ENCODE measurements at places on chromosomes 1 and 21.
A peak's percentile ranks its signal among the peaks of the same experiment; 100 is the strongest.

DNA sequence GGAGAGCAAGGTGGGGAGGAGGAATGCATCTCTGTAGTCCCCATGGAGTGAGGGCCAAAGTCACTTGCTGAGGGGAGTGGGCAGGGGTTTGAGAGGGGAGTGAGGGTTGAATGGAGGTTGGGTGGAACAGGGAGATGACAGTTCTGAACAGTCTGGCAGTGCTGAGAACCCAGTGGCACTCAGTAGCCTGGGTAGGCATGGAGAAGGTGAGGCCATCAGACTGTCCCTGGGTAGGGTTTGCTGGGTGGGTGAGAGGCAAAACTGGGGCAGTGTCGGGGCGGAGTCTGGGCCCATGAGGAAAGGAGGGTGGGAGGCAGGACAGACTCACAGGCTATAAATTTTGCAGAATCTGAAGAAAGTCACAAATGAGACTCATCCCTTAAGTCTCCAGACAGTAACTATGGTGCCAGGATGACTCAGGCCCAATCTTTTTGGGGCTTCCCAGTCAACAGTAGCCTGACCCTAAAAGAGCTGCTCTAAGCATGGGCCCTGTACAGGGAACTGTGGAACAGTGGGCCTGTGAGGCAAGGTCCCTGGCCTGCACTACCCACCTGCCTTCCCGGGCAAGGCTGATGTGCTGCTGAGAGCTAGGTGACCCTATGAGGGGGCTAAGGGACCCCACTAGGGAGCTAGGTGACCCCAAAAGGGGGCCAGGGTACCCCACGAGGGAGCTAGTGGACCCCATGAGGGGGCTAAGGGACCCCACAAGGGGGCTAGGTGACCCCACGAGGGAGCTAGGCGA lies 51.0 kb upstream of the DMRTB1 start:
- DNase-seq = no peak

- DNase-seq = no peak
Measured at GRCh38 chr1:61842863-61843514, 100.7 kb downstream of the PATJ start.

DNA sequence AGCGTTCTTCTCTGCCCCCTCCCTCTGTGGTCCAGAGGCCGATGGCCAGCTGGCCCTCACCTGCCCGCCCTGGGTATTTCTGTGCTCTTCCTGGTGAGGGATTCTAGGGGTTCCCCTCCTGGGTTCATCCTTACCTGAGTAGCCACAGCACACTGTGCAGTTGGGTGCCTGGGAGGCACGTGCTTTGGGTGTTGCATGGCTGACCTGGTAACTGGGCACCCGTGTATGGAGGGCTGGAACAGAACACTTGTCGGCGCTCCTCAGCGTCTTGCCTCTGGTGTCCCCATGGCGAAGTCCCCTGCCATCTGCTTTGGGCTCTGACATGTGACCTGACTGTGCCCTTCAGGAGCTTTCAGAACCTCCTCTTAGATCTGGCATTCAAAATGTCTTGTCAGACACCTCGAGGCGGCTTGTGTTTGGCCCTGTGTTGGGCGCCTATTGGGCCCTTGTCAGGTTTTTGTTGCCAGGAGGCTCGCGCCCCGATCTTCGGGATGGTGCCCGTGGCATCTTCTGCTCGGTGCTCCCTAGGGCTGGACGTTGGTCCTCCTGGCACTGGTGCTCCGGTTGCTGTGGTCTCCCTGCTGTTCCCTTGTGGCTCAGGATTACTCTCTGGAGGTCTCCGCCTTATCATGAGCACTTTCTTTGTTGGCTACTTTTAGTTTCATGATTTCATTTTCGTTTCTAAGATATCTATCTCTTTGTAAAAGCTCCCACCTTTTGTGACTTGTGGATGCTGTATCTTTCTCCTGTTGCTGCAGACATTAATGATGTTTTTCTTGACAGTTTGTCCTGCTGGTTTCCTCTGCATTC lies 28.5 kb downstream of the SKI start:
- no peak for DNase-seq

DNA sequence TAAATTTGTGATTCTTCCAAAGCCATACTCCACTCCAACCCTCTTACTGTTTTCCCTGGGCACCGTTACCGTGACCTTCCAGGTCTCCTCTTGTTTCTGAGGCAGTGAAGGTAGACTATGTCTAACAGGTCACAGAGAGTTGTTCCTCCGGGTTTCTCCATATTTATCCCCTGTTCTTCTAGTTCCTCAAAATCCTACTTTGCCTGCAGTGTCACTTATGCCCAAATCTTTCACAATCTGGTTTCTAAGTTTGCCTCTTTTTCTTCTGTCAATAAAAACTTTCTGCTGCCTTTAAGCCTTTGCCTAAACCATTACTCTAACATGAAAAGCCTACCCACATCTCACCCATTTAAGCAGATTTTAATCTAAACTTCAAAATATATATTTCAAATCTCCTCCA lies 87.7 kb downstream of the C4BPA start:
- no peak for DNase-seq

DNA sequence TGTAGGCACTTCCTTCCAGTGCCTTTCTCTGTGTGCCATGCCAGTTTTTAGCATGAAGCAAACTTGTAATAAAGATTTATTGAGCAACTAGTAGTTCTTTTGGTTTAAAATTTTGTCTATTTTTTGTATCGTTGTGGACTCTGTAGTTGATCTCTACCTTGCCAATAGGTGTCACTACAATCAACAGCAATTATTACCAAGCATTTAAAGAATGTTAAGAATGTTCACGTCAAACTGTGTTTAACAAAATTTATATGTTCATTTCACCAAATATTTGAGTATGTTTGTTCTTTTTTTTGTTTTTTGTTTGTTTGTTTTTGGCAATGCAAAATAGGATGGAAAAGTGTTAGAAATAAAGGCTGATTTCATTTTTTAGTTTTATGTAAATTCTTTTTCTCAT lies 208.1 kb downstream of the PATJ start:
- DNase-seq = no peak

GRCh38 chr1:10724511-10724910 lies 71.9 kb downstream of the CASZ1 start:
- no peak for DNase-seq

- no peak for DNase-seq
Measured at GRCh38 chr1:240616018-240616417, 4.1 kb upstream of the GREM2 start.

DNA sequence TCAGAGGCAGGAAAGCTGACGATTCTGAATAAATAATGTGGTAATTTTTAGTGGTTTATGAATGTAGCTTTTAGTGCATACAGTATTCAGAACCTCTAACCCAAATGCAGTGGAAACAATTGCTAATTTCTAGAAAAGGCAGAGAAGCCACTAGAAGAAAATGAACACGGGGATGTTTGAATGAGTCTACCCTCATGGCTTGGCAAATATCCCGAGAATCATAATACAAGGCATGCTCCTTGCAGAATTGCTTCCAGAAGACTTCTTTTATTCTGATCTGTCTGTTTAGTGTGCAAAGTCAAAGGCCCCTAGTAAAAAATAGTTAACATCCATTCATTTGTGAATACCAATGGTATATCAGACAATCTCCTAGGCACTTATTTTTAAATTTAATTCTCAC lies 246.8 kb downstream of the LMO4 start:
- DNase-seq = no peak

- no peak for DNase-seq
Measured at GRCh38 chr1:7845761-7846160, 7.1 kb downstream of the UTS2 start.

GRCh38 chr1:214678386-214678785 lies 75.4 kb downstream of the CENPF start:
- DNase-seq = no peak

DNA sequence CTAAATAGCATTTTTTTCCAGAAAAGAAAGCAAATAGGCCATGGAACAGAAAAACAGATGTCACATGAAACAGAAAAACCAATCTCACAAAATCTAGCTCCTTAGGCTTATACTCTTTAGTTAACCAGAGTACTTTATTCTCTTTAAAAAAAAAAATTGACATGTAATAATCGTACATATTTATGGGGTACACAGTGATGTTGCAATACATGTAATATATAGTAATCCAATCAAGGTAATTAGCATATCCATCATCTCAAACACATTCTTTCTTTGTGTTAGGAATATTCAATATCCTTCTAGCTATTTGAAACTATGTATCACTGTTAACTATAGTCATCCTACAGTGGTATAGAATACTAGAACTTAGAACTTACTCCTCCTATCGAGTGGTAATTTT lies 20.1 kb downstream of the LBR start:
- DNase-seq = no peak

DNA sequence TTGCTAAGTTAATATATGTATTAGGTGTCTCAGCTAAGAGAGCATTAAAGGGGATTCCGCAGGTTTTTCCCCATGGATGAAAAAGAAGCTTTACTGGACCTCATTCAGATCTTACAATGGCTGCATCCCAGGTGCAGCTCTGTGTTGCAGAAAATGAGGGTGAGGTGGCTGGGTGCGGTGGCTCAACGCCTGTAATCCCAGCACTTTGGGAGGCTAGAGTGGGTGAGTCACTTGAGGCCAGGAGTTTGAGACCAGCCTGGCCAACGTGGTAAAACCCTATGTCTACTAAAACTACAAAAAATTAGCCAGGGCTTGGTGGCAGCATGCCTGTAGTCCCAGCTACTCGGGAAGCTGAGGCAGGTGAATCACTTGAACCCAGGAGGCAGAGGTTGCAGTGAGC lies 58.5 kb upstream of the MORC3 start:
- DNase-seq = no peak

DNA sequence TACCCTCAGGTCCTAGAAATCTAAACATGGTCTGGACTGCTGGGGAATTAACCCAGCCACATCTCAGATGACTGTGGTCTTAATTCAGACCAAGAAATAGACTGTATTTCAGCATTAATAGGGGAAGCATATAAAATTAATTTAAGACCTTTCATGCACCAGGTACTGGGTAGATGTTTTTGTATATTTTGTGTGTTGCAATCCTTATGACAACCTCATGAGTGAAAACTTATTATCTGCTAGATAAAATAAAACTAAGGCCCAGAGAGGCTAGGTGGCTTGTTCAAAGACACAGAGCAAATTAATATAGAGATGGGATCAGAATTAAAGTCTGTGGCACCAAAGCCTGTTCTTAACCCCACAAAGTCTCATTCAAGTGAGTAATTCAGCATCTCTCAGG lies 40.1 kb downstream of the OPTC start:
- DNase-seq = no peak

DNA sequence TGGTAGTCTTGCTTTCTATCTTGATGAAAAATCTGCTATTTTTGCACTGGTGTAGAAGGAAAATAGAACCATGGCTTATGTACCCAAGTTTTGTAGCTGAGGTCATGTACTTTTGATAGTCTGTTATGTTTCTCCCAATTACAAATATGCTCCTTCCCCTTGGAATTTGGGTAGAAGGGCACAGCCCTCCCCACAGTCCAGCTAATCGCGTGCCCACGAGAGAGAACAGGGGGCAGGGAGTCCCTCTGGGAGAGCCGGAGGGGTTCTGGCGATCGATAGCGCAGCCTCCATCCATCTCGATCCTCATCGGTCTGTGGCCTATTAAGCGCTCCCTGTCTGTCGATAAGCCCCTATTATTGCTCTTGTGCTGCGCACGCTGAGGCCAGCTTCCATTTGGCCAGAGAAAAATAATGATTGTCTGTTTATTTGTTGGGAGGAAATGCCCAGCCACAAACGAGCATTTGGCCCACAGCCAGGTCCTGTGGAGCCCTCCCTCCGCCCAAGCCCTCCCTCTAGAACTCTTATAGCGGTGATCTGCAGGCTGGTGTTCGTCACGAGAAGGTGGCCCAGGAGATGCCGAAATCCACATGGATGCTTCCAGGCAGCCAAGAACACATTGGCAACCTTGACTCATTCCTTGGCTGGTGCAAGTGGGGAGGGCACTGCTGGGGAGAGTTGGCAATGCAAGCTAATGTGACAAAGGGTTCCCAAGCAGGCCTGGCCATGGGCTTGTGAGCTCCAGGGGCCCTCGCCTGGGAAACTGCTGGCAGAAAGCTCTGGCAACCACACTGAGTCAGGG lies 134.7 kb upstream of the TNR start:
- DNase-seq = peak; percentile 63

GRCh38 chr1:84427250-84428188 lies 29.2 kb downstream of the DNASE2B start:
- no peak for DNase-seq

- DNase-seq = no peak
Measured at GRCh38 chr1:69846267-69846666, 278.5 kb downstream of the LRRC7 start.

- peak; percentile 82 for DNase-seq
Measured at GRCh38 chr1:226444901-226445300, 37.0 kb upstream of the PARP1 start.

DNA sequence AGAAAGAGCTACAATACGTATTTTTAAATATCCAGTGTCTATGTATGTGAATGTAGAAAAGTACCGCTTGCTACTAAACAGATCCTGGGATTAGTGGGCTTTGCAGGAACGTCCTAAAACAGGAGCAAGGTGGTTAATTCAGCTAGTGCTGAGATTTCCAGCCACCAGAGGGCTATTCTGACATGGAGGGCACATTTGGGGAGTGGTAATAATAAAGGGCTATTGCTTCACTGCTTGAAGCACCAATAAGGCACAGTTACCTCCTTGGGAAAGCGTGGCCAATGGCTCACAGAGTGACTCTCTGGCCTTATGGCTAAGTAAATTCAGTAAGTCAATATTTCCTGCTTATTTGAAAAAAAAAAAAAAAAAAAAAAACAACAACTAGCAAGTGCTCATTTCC lies 152.4 kb downstream of the GABPA start:
- DNase-seq = no peak

DNA sequence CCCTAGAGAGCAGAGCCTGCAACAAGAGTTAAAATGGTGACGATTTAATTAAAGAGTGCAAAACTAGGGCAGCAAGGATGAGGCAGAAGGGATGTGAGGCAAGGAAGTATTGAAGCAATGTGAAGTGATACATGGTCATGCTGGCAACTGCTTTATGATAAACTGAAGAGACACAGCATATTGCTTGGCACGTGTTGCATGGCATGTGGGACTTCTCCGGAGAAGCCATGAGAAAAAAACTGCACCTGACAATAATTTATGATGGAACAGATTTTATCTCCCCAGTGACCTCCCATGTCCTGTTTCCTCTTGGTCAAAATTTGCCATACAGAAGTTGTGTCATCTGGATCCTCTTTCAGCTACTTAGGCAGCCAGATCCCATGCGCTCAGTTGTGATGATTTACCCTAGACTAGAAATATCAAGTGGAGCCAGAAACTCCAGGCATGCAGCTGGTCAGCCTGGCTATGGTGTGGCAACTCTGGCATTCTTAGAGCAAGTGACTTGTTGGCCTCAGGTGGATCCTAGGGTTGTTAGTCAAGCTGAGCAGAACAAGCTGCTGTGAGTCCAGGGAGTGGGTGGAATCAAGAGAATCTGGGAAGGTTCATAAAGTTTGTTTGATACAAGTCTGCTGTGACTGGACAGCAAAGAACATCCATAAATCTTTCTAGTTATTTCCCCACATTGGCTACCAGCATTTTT lies 611.4 kb upstream of the USP24 start:
- DNase-seq = no peak

DNA sequence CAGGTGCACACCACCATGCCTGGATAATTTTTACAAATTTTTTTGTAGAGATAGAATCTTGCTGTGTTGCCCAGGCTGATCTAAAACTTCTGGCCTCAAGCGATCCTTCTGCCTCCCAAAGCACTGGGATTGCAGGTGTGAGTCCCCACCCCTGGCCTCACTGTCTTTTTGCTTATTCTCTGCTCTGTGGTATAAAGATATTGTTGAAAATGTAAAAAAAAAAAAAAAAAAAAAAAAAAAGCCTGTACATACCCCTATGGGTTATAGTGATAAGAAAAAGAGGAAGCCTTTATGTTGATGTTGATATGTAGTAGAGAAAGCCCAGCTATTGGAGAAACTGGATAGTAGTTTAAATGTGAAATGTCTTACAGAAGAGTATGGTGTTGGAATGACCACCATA lies 125.8 kb downstream of the XPR1 start:
- no peak for DNase-seq

- no peak for DNase-seq
Measured at GRCh38 chr1:192876633-192877032, 67.8 kb downstream of the RGS2 start.
